Gastrocnemius medialis (tissue), 4 donors: ENCODE measurements at places on chromosomes 1 and 21.
A peak's percentile ranks its signal among the peaks of the same experiment; 100 is the strongest.

DNA sequence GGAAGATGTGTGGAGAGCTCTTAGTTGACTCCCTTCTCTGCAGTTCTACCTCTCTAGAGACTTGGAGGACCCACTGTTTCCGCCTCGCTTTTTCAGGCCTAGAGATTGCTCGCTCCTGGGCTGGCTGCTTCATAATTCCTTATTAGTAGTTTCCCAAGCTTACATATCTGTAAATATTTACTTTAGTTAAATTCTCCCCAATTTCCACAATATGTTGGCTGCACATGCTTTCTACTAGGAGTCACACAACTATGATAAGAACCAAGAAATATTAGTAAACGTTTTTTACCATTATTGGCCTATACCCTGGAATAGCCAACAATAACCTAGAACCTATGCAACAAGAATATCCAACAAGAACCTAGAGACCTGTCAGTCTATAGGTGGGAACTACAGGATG, 129.0 kb upstream of the RUNX1 start:
- H3K4me3 ChIP-seq = no peak overlapping the region
- H3K4me1 ChIP-seq = no peaks in the 10 kb centered on the region
- no peaks in the 10 kb centered on the region for H3K27me3 ChIP-seq
- no peak overlapping the region for H3K27ac ChIP-seq
- no peaks in the 10 kb centered on the region for H3K36me3 ChIP-seq

GRCh38 chr1:35656148-35656862, 15.0 kb upstream of the PSMB2 start:
- H3K27me3 ChIP-seq = no peaks in the 10 kb centered on the region
- H3K4me1 ChIP-seq = no peaks in the 10 kb centered on the region
- H3K27ac ChIP-seq = no peak overlapping the region
- DNase-seq = no peak

DNA sequence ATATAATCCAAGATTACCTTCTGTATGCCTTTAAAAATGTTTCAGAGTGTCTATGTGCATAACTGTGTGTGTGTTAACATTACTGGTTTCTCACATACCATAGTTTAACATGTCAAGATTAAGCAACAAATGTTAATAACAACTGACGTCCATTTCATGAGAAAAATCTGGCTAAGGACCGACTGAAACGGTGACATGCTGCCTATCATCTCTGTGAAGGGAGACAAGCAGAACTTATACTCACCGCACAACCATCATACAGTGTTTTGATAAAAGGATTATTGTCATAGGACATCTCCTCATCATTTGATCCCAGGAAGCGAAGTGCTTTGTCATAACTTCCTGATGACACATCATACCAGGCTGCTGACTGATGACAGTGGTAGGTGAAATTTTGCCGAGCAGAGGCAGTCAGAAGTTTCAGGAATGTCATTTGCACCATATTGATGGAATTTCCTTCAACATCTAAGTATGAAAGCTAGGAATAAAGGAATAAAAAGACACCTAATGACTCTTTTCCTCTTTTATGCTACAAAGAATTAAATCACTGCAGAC, 228.8 kb downstream of the COL11A1 start:
- H3K4me1 ChIP-seq = no peaks in the 10 kb centered on the region
- no peaks in the 10 kb centered on the region for H3K27me3 ChIP-seq
- no peak for DNase-seq
- no peak overlapping the region for H3K4me3 ChIP-seq
- H3K36me3 ChIP-seq = no peaks in the 10 kb centered on the region
- H3K27ac ChIP-seq = no peak overlapping the region

DNA sequence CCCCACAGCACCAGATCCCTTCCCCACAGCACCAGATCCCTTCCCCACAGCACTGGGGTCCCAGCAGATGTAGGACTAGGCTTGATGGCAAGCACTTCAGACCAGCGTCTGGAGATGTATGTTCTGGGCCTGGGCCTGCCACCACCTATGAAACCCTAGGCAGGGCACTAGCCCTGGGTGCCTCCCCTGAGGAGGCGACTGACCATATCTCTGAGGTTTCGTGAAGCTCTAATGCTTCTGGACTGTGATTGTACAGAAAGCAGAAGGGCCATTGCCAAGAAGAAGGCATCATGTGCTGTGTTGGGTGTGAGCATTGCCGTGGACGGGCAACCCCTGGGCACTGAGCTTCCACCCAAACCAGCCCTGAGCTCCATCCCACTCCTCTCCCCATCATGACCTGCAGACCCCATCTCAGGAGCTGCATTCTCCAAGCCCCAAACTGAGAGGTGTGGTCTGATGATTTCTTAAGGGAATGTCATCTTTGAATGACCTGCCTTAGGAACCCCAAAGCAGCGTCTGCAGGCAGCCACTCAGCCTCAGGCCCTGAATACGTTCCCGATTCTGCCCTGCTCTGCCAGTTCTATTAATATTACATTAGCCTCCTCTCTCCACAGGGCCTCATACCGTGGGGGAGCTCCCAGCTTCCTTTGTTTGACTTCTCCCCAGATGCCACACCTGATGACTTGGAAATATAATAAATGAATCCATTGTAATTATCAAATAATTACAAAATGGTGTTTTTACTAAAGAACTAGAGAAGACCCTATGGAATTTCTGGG, 163.4 kb downstream of the TRIM33 start:
- H3K36me3 ChIP-seq = no peaks in the 10 kb centered on the region
- no peak overlapping the region for H3K27ac ChIP-seq
- DNase-seq = no peak
- H3K4me3 ChIP-seq = no peak overlapping the region
- H3K27me3 ChIP-seq = no peaks in the 10 kb centered on the region

- no peak for DNase-seq
- no peaks in the 10 kb centered on the region for H3K27me3 ChIP-seq
- H3K4me1 ChIP-seq = peaks cover 9% of the 10 kb centered on the region
These were observed 130.5 kb downstream of the RHOU start for GRCh38 chr1:228865627-228866330.

- no peak overlapping the region for H3K4me3 ChIP-seq
- H3K27me3 ChIP-seq = no peaks in the 10 kb centered on the region
- DNase-seq = no peak
- no peaks in the 10 kb centered on the region for H3K36me3 ChIP-seq
- H3K4me1 ChIP-seq = no peaks in the 10 kb centered on the region
These were observed 35.5 kb upstream of the PTPRF start for GRCh38 chr1:43495204-43495603.

DNA sequence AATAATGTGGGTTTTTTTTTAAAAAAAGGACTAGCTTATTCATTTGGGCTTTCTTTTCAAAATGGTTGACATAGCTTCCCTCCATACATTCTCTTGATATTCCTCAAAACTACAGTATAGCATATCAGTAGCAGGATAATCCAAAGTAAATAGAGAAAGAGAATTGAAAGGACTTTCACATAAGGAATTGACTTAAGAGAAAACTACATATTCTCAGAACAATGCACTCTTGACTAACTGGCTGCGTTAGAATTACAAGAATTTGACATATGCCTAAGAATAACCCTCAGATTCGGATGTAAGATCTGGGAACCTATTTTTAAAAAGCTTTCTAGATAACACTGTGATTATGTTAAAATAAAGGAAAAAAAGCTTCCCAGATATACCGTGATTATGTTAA, 3.1 kb downstream of the PRKAB2 start:
- no peaks in the 10 kb centered on the region for H3K27me3 ChIP-seq
- no peak overlapping the region for H3K4me3 ChIP-seq
- H3K36me3 ChIP-seq = peaks cover 12% of the 10 kb centered on the region
- H3K4me1 ChIP-seq = peaks cover 41% of the 10 kb centered on the region

GRCh38 chr21:29640080-29640508, 299.7 kb downstream of the GRIK1 start:
- H3K4me3 ChIP-seq = no peak overlapping the region
- H3K4me1 ChIP-seq = no peaks in the 10 kb centered on the region
- no peaks in the 10 kb centered on the region for H3K36me3 ChIP-seq
- no peak for DNase-seq
- no peak overlapping the region for H3K27ac ChIP-seq

DNA sequence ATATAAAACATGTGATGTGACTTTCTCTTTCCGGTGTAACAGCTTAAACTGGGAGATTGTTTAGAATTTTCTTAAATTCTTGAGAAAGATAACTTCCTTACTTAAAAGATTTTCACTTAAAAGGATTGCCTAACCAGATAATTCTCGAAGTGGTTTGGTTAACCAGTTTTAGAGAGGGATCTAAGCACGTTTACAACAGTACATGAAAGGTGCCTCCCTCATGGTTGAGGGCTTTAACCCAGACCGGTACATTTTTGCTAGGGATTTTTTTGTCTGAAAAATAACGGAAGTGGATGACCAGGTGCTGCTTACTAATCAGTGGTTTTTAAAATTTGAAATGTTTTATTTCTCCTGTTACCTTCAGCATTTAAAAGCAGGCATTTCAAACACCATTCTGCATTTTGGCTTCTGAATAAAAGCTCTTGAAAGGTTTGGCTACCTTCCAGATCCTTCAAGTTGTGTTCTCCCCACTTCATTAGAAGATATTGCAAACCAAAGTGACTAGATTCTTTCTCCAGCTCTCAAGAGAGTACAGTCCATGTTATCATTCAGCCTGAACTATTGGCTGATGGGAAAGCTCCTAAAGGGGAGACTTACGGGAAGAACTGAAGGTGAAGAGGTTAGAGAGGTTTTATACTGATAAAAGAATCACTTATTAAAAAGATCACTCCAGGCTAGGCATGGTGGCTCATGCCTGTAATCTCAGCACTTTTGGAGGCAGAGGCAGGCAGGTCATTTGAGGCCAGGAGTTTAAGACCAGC, 12.8 kb downstream of the S100PBP start:
- H3K4me3 ChIP-seq = no peak overlapping the region
- no peak overlapping the region for H3K27ac ChIP-seq
- no peak for DNase-seq
- H3K27me3 ChIP-seq = no peaks in the 10 kb centered on the region

- H3K4me3 ChIP-seq = no peak overlapping the region
- peaks cover 48% of the 10 kb centered on the region for H3K27me3 ChIP-seq
- DNase-seq = no peak
- no peak overlapping the region for H3K27ac ChIP-seq
- no peaks in the 10 kb centered on the region for H3K36me3 ChIP-seq
- peaks cover 11% of the 10 kb centered on the region for H3K4me1 ChIP-seq
These were observed 3.5 kb upstream of the RNF220 start for GRCh38 chr1:44401256-44402228.

- no peak overlapping the region for H3K27ac ChIP-seq
- no peaks in the 10 kb centered on the region for H3K4me1 ChIP-seq
- H3K4me3 ChIP-seq = no peak overlapping the region
- H3K27me3 ChIP-seq = no peaks in the 10 kb centered on the region
These were observed 25.0 kb upstream of the CHRM3 start for GRCh38 chr1:239361403-239361802.

DNA sequence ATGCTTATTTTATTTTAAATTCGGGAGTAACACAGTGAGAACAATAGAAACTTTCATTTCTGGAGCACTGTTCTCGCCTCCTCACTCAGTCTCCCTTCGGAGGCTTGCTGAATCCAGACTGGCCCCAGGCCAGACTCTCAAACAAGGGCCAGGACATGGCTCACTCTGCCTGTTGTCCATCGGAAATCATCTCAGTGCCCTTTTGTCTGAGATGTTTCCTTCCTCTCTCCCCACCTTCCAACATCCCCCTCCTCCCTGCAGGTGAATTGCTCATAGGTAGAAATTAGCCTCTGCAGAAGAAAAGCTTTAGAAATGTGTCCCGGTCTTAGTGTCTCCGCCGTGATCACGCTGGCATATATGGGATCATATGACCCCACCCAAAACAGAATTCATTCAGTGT, 55.2 kb downstream of the ERG start:
- no peak overlapping the region for H3K4me3 ChIP-seq
- no peak for DNase-seq
- no peaks in the 10 kb centered on the region for H3K4me1 ChIP-seq
- no peak overlapping the region for H3K27ac ChIP-seq

DNA sequence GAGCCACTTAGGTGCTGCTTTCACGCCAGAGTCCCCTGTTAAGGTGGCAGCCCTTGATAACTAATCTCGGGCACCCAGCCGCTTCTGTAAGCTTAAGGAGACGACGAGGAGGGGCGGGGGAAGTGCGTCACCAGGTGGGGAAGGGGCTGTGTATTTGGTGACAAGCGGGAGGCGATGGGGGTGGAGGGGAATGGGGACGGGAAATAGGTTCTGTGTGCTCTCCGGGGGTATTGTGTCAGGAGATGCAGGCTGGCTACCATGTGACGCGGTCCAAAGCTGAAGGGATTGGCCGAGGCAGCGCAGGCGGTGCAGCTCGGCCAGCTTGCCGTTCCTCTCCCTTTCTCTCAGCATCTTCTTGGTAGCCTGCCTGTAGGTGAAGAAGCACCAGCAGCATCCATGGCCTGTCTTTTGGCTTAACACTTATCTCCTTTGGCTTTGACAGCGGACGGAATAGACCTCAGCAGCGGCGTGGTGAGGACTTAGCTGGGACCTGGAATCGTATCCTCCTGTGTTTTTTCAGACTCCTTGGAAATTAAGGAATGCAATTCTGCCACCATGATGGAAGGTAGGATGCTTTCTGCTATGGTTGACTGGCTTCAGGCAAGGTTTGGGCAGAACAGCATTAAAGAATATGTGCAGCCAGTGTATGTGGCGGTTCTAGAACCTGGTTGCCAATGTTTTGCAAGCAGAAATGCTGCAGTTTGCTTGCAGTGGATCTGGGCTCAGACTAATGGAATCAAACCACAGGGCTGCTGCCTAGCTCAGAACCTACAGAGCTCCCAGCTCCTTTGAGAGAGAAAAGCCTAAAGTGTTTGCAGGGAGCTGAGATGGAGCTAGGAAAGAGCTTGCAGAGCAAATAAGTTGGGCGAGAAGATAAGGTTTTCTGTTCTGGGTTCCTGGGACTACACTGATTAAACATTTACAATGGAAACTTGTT, at the start of gene SGIP1:
TSS of gene SGIP1 (plus strand) at position 350 of the 937 bp plus-strand sequence. CDS start at position 556, 206 bp downstream.
- H3K27ac ChIP-seq = peak within 1 kb of the TSS; percentile 78
- peak; percentile 27 for DNase-seq
- peak within 1 kb of the TSS; percentile 54 for H3K4me3 ChIP-seq
- H3K27me3 ChIP-seq = peaks cover 11% of the 10 kb centered on the region

- H3K36me3 ChIP-seq = no peaks in the 10 kb centered on the region
- no peak for DNase-seq
- no peak overlapping the region for H3K4me3 ChIP-seq
- no peaks in the 10 kb centered on the region for H3K27me3 ChIP-seq
- no peak overlapping the region for H3K27ac ChIP-seq
These were observed 56.8 kb upstream of the KDM4A start for GRCh38 chr1:43592974-43593683.
